Stimulated activated CD8-positive, alpha-beta memory T cell treated with anti-CD3 and anti-CD28 coated beads, Interleukin-7, amount 100 ng/mL, for 1 hour (primary cell): ENCODE measurements at places on chromosomes 3 and 15.

DNA sequence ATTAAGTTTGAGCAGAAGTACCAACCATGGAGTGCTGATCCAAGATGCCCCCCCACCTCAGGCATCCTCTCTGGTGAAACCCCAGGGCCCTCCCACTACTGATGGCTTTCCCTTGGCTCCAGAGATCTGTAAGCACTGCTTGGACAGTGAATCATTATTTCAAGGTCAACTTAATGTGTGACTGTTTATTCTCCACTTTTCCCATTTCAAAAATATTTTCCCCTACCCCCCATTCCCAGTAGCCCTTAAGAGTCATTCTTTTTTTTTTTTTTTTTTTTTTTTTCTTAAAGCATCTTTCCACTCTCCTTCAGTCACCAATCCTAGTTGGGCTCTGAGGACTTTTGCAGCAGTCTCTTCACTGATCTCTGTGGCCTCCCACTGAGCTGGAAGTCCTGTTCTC, 82.6 kb downstream of the PCCB start:
- no peak for DNase-seq

- DNase-seq: no peak
Measured at GRCh38 chr3:52146189-52146588, 8.0 kb downstream of the POC1A start.

GRCh38 chr3:126851934-126852333, 131.0 kb upstream of the PLXNA1 start:
- DNase-seq: no peak

DNA sequence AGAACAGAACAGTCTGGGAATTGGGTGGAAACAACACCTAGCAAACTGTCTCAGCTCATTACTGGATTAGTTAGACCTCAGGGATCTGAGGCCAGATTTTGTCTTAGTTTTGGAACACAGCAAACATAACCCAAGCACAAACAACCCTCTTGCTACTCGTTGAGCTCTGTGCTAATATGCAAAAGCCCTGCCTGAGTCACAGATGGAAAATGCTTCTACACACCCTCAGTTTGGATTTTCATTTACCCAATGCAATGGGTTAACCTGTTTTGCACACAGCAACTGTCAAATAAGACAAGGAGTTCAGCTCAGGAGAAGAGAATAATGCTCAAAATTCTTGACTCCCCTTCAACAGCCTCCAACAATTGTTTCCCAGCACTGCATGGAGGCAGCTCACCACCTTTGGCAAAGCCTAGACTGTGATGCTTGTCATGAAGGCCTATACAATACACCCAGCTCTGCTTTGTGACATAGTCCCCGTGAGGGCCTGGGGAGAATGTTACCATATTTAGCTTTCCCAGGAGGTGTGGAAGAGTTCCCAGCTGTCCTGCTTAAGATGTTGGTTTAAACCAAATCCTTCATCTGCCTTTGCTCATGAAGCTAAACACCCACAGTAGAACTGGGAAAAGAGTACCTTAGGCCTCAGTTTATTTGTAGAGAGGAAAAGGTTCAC, 68.9 kb upstream of the MNS1 start:
- DNase-seq: no peak

- DNase-seq: no peak
Measured at GRCh38 chr15:71107501-71107815, 7.8 kb upstream of the THSD4 start.

DNA sequence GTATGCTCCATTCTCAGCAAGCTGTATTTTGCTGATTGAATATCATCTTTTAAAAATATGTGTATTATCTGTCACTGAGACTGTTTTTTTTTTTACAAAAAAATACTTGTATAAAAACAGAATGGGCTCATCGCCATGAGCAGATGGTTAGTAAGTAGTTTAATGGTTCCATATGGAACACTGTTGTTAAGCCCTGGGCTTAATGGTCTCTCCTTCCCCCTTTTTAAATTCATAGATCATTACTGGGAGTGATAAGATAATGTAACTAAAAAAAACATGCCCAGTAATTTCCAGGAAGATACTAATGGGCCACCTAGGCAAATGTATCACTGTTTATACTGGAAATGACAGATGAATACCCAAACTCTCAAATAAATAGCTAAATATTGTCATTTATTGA, 95.3 kb upstream of the TPRG1 start:
- DNase-seq: no peak

GRCh38 chr15:37695719-37696118, 238.7 kb upstream of the TMCO5A start:
- DNase-seq: no peak

DNA sequence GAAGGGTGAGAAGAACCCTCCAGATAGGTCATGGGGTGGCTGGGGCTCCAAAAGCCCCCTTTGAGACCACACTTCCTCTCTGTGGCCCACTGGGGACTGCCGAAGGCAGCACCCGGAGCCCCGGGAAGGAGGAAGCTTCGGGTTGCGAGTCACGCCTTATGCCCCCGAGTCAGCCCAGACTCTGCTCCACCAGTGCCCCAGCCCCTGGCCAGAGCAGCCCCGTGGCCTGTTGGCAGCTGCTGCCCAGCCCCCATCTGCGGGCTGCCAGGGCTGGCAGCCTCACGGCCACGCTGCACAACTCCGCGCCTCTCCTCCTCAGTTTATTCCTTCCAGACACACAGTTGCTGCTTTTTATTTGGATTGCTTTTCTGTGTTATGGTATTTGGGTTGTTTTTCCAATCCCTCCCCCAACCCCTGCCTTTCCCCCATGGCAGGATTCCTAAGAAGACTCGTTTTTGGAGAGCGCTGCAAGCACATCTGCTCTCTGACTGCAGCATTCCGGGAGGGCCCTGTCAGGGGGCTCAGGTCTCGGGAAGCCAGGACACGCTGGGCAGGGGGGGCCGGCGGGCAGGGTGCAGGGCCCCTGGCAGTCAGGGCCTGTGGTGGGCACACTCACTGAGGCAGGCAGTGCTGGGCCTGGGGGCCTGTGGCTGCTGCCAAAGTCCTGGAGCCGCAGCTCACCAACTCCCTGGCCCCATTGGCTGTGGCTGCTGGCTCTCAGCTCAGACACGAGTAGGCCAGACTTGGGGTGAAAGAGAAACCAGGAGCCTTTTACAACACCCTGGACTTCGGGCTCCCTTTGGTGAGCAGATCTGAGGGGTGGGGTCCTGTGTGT, 20.2 kb downstream of the MAGEF1 start:
- DNase-seq: no peak

- no peak for DNase-seq
Measured at GRCh38 chr15:60901647-60902046, 327.5 kb downstream of the RORA start.

DNA sequence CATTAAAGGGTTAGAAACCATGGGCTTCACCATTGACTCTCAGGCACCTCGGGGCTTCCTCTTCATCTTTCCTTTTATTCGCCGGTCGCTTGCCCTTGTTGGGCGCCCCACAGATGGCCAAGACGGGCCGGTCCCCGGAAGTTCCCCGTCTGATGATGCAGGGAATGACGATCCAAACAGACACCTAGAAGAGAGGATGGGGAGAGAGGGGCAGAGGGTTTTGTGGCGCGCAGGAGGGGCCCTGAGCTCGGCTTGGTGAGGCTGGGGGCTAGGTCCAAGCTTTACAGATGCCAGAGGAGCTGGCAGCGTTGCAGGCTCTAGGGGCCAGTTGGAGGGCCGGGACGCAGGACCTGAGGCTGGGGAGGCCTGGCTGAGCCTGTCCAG, 532 bp upstream of the ESYT3 start:
- DNase-seq: no peak

- no peak for DNase-seq
Measured at GRCh38 chr3:64644483-64644882, 43.3 kb downstream of the ADAMTS9 start.

GRCh38 chr3:141949399-141949798, 73.0 kb downstream of the ATP1B3 start:
- DNase-seq: no peak

- DNase-seq: no peak
Measured at GRCh38 chr3:79162653-79163052, 605.1 kb downstream of the ROBO1 start.
